Naive thymus-derived CD8-positive, alpha-beta T cell (primary cell): ENCODE measurements at places on chromosomes 1 and 21. TPM values are rescaled to one million over a fixed set of nuclear protein-coding genes. Genes with fewer than 3 reads are reported as not detected.

- no peak for DNase-seq
Measured at GRCh38 chr21:14241297-14241696, 25.3 kb downstream of the RBM11 start.

GRCh38 chr1:238624776-238625175 is 734.1 kb upstream of the ZP4 start:
- DNase-seq = no peak

- DNase-seq = no peak
Measured at GRCh38 chr1:102529446-102529845, 532.7 kb upstream of the OLFM3 start.

- DNase-seq = no peak
Measured at GRCh38 chr21:14530592-14530991, 15.5 kb downstream of the SAMSN1 start.

- DNase-seq = no peak
Measured at GRCh38 chr1:169121146-169121923, 14.8 kb downstream of the ATP1B1 start.

The C1orf56 gene
- 4.4 TPM for total RNA-seq

GRCh38 chr1:219058891-219059820 is 114.5 kb upstream of the LYPLAL1 start:
- DNase-seq = no peak

- DNase-seq = no peak
Measured at GRCh38 chr1:180542113-180542837, 16.5 kb upstream of the OVAAL start.

GRCh38 chr1:21261551-21262292 is 28.5 kb downstream of the ECE1 start:
- DNase-seq = no peak

The NCDN gene
- 25.0 TPM for total RNA-seq

- DNase-seq = no peak
Measured at GRCh38 chr21:43983860-43984420, 28.2 kb upstream of the TRAPPC10 start.

- DNase-seq = no peak
Measured at GRCh38 chr21:45404730-45405270, at the start of gene COL18A1. TSS of gene COL18A1 (plus strand) at chr21:45405165. CDS start at chr21:45405231, 66 bp downstream.
